ENCODE measurements at places on chromosomes 5 and 9.

GRCh38 chr9:91192381-91193086, 169.2 kb downstream of the AUH start:
- no peak for DNase-seq

DNA sequence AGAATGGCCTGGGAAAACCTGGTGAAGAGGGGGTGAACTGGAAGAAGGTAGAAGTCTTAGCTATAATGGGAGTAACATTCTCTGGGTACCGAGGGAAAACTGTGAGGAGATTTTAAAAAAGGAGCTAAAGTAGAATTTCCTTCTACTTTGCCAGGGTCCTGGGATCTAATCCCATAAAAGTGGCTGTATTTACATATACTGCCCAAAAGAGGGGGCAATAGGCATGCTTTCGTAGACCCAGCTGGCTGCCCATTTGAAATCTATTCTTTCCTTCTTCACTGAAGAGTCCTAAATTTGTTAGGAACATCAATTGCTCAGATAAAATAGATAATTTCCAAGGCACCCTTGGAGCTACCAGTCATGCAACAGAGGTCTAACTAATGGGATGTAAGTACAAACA, 159.2 kb downstream of the CDC42SE2 start:
- DNase-seq: peak; percentile 17

GRCh38 chr9:20683351-20684034, 566 bp upstream of the FOCAD start:
- peak; percentile 5 for DNase-seq

GRCh38 chr5:168341178-168341577, 49.7 kb downstream of the WWC1 start:
- DNase-seq: no peak

- DNase-seq: no peak
These were observed 32.3 kb upstream of the NPM1 start for GRCh38 chr5:171355302-171355724.

DNA sequence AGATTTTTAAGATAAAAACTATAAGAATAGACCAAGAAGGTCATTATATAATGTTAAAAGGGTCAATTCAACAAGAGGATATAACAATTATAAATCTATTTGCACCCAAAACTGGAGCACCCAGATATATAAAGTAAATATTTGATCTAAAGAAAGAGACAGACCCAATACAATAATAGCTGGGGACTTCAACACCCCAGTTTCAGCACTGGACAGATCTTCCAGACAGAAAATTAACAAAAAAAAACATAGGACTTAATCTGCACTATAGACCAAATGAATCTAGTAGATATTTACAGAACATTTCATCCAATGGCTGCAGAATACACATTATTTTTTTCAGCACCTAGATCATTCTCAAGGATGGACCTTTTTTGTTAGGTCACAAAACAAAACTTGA, 331.9 kb downstream of the SPOCK1 start:
- DNase-seq: no peak

DNA sequence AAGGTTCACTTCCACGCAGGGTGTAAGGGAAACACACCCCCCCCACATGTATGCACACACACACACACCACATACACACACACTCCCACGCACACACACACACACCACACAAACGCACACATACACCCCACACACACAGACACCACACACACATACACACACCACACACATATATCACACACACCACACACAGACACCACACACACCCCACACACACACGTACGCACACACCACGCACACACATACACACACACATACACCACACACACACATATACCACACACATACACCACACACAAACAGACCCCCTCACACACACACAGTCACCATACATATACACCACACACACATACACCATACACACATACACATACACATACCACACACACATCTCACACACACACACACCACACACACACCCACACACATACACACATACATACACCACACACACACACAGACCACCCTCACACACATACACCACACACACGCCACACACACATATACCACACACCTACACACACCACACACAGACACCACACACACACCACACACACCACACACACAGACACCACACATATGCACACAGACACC, 44.3 kb upstream of the NEURL1B start:
- DNase-seq: no peak

GRCh38 chr9:108634672-108635462, 220.9 kb downstream of the ACTL7B start:
- DNase-seq: peak; percentile 55

DNA sequence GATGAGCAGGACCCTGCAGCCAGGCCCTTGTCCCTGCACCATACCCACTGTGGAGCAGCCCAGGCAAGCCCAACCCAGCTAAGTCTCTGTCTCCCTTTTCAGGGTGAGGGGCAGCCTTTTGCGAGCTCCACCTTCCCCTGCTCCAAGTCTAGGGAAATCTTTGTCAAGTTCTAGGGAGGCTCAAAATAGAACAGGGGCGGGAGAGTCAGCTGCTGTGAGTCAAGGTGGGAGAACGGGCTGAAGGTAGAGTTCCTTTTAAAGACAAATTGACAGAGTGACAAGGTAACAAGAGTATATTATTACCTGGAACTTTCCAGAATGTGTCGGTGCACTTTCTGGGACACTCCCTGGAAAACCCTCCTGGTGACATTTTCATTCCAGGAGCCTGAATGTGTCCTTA, 64.7 kb downstream of the KCNT1 start:
- no peak for DNase-seq

- peak; percentile 87 for DNase-seq
These were observed 7.3 kb upstream of the CTSV start for GRCh38 chr9:97046228-97046627.

GRCh38 chr9:16680975-16681651, 189.4 kb downstream of the BNC2 start:
- no peak for DNase-seq

GRCh38 chr5:168585119-168585856, 6.1 kb upstream of the PANK3 start:
- DNase-seq: no peak

DNA sequence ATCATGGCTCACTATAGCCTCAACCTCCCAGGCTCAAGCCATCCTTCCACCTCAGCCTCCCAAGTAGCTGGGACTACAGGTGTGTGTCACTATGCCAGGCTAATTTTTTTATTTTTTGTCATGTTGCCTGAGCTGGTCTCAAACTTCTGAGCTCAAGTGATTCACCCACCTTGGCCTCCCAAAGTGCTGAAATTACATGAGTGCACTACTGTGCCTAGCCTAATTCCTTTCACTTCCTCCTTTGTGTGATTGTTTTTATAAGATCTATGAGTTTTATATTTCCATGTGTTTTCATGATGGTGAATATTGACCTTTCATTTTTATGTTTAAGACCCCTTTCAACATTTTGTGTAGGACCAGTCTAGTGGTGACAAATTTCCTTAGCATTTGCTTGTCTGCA, 55.2 kb upstream of the IL12B start:
- no peak for DNase-seq
